ENCODE measurements at places on chromosomes 5 and 9.

DNA sequence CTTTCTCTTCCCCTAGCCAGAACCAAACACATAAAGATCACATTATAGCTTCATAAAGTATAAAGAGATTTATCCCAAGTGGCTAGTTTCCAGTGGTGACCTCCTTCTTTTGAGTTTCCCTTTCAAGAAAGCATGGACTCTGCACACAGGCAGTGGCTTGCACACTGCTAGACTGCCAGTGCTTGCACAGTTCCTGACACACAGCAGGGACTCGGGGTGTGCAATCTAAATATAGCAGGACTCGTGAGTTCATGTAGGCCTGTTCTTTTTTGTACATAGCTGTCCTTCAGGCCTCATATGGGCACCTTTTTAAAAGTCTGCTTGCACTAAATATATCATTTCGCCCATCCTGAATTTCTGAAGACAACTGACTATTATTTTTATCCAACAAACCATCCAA lies 308.6 kb downstream of the FBXL7 start:
- no peak for DNase-seq

DNA sequence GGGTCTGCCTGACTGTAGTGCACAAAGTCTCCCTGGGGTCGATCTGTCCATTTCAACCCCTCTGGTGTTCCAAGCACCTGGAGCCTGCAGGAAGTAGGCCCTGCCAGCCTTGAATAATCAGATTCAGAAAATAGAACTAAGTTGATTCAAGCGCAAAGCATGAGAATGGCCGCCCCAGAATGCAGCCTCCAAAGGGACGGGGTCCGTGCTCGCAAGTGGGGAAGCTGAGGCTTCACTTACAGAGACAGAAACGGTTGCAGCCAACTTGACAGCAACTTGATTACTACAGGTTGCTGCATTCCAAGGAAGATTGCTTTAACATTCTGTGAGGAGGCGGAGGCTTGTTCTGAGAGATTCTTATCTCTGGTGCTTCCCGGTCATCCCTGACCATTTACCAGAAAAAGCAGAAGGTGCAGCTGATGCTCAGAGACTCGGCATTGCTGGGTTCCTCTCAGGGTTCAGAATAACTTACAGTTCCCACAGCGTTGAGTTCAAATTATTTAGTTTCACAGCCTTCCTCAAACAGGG lies 14.9 kb upstream of the LRRC14B start:
- DNase-seq = no peak

DNA sequence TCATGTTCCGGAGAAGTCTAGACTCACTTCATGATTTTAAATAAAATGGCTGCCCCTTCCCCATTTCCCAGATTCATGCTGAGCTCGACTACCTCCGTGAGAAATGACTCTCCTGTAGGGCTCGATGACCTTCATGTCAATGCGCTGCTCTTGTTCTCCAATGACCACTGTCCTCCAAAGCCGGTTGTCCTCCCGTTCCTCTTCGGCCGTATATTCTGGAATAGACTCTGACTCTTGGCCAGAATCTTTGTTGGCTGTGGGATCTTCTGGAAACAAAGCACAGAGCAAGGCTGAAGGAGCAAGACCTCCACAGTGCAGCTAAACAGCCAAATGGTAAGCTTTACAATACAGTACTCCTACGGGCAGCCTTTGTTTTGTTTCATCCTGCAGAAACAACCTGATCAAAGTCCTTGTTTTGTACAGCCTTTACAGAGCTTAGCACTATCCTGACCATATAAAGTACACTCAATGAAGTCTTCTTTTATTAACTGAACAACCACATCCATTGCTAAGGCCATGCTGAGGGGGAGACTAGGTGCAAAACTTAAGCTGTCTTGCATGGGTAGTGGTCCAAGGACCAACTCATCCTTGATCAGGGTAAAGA lies 119.5 kb upstream of the PCA3 start:
- no peak for DNase-seq

GRCh38 chr5:98637557-98637956 lies 135.9 kb upstream of the RGMB start:
- no peak for DNase-seq

DNA sequence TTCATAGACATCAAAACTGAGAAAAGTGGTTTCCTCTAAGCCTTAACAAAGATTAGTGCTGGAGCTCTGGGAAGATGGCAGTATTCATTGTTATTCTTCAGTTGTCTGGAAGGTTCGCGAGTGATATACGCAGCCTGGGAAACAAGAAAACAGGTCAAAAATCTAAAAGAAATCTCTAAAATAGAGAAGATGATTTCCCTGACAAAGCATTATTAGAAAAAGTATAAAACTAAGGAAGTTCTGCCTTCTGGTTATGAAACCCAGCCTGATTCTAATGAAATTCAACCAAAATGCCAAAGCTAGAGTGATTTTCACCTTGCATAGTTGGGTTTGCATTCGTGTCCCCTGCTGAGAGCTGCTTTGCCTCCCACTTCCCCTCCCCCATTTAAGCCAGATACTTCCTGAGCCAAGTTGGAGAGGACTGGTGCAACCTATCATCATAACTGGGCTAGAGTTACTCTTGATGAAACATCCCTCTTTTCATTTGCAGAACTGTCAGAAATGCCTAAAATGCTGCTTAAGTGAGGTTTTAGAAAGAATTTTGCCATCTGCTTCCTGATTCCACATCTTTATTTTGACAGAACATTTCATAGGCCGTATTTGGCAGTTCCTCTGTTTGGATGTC lies 48.4 kb downstream of the NDFIP1 start:
- no peak for DNase-seq

DNA sequence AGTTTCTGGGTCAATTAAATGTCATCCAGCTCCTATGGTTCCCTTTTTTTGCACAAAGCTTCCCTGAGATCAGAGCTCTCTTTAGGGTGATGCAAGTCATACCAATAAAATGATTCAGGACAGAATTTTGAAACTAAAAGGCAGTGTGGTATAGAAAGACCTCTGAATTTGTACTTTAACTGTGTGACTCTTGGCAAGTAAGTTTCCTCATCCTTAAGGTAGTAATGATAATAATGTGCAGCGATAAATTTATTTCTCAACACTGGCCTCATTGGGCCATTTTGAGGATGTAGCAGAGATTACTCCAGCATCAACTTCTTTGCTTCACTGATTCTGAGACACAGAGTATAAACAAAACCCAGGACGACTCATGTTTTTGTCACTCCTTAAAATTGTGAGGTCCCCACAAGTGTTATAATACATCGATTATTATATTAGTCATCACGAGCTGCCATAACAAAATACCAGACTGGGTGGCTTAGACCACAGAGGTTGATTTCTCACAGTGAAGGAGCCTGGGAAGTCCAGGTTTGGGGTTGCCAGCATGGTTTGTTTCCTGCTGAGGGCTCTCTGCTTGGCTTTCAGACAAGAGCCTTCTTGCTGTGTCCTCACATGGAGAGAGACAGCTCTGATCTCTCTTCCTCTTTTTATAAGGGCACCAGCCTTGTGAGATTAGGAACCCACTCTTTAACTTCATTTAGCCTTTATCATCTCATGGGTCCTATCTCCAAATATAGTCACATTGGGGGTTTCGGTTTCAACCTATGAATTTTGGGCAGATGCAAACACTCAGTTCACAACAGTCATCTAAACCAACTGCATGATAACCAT lies 293.0 kb downstream of the ZNF608 start:
- DNase-seq = no peak

DNA sequence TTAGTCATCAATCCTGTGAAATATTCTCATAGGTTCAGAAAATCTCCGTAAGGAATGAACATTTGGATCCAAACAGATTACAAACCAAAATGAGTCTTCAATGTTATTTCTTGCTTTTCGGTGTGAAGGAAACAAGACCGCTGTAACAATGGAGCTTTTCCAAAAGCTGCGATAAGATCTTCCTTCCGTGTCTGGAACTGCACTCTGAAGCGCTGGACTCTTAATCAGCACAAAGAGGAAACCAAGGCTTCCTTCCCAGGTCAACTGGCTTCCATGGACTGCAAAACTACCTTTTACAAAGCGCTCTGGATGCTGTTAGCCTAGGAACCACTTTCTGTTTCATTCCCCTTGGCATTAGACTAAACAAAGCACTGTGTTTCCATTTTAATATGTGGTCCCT lies 137.9 kb upstream of the BASP1 start:
- DNase-seq = no peak

- DNase-seq = no peak
Observed at GRCh38 chr9:98356953-98357690, 101.7 kb upstream of the TBC1D2 start.

DNA sequence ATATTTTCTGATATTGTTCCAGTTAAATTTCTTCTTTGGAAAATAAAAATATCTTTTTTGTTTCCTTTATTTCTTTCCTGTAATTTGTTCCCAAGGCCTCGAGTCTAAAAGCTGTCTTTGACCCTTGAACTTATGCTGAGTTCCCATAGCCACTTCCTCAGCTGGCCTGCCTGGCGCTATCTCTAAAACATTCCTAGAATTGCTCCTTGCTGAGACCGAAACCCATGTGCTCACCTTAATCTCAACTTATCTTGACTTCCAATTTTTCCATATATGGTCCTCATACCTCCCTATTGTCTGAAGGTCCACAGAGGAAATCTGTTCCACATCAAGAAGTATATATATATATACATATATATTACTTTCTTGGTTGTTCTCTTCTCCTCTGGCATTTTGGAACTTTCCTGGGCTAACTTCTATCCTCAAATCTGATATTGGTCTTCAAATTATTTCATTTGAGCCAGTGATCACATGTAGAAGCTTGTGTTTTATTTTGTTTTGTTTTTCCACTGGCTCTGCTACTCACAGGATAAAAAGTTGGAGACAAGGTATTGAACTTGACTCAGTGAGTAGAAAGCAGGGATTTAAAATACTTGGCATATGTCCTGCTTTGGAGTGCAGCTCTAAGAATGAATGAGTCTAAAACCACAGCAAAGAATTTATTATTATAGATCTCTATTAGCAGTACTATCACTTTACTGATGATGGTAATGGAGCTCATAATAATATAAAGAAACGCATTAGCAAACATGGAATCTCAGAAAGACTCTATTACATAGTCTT lies 45.2 kb downstream of the ENC1 start:
- DNase-seq = no peak

DNA sequence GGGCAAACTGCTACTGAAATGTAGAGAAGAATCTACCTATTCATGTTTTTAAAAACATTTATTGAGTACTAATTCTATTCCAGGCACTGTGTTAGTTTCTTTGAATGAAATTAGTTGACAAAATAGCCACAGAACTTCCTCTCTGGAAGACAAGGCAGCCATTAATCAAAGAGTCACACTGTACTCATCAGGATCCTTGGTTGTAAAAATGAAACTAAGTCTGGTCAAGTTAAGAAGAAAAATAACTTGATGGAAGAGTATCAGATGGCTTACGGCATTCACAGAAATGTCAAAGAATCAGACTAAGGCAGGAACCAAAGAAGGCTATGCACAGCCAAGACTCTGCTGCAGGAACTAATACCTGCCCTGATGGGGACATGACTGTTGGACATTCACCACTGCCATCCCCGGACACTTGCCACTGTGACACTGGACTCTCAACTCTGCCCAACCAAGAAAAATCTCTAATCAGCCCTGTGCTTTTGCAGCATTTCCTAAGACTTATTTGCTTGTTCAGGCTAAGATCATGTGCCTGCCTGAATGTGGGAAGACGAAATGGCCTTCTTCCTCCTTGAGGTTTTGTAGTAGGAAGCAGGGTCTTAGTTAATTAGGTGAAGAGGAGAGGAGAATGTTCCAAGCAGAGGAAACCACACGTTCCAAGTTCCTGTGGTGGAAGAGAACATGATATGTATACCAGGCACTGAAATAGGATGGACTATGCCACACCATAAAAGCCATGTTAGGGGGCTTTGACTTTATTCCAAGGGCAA lies 23.3 kb upstream of the NDUFB6 start:
- no peak for DNase-seq

GRCh38 chr5:152004095-152004494 lies 79.4 kb upstream of the GLRA1 start:
- DNase-seq = no peak

GRCh38 chr9:5292141-5292540 lies 12.4 kb downstream of the RLN2 start:
- no peak for DNase-seq

- no peak for DNase-seq
Observed at GRCh38 chr9:21454149-21454548, 13.9 kb downstream of the IFNA1 start.

- DNase-seq = no peak
Observed at GRCh38 chr9:13513716-13514444, 234.4 kb upstream of the MPDZ start.

DNA sequence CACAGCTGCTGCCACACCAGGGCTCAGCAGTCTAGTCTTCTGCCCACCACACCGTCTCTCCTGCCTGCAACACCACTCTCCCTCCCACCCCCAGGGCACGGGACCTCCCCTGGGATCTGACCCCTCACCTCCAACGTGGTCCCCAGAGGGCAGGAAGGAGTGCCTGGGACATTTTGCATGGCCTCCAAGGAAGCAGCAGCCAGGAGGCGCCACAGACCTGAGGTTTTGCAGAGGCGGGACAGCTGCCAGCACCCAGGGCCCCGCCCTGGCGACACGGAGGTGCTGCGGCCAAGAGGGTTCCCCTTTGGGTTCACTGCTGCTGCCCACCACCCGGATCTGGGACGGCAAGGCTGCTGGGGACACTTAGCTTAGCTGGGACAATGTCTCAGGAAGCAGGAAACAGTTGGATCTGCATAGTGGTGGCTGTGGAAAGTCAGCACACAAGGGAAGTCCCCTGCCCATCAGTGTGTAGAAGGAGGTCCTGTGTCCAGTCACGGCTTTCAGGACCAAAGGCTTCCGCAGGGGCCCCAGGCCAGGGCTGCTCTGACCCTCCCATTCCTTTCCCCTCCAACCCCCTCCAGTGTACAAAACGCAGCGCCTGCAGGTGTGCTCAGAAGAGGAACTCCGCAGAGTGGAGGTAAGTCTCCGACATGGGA lies 13.8 kb downstream of the PROP1 start:
- DNase-seq = no peak

- no peak for DNase-seq
Observed at GRCh38 chr9:70035691-70036090, 8.0 kb upstream of the MAMDC2 start.

DNA sequence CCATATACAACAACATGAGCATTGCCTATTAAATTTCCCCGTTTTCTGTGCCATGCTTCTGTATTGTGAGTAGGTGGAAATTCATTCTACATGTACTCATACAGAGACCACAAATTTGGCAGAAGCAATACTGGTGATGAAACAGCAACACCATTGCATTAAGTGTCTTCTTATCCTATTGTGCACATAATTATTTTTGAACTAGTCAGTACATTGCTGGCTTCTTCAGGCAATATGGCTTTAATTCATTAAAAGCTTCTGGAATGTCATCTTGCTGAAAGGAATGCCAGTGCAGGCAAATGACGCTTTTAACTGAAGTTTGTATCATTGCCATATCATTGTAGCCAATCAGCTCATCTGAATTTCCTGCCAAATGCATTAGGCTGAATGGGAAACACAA lies 82.6 kb downstream of the KIAA1958 start:
- DNase-seq = no peak

DNA sequence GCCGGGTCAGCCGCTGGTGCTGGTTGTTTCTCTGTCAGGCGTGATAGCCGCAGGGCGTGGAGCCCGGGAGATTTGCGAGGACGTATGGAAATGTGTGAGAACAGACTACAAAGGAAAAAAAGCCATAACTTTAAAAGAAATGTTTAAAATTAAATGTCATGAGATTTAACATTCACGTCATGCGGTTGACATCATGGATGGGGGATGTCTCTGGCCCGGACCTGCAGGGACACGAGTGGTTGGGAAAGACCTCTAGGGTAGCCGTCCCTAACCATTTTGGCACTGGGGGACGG lies 643 bp upstream of the RNF130 start:
- DNase-seq = no peak

Data from stimulated activated naive CD4-positive, alpha-beta T cell treated with Interleukin-2 at 50 U/mL for 16 hours (primary cell).